ENCODE measurements at places on chromosomes 7 and 10.

GRCh38 chr7:12074889-12075288 lies 136.2 kb upstream of the TMEM106B start:
- H3K27me3 ChIP-seq: no peaks in the 10 kb centered on the region
- DNase-seq: no peak
- no peak overlapping the region for H3K4me3 ChIP-seq
- no peaks in the 10 kb centered on the region for H3K4me1 ChIP-seq
- no peak overlapping the region for H3K27ac ChIP-seq

- no peaks in the 10 kb centered on the region for H3K36me3 ChIP-seq
- peak; percentile 32 for DNase-seq
- peaks cover 1% of the 10 kb centered on the region for H3K4me1 ChIP-seq
- no peaks in the 10 kb centered on the region for H3K27me3 ChIP-seq
- H3K27ac ChIP-seq: no peak overlapping the region
- no peak overlapping the region for H3K4me3 ChIP-seq
Observed at GRCh38 chr10:72809006-72809405, 84.5 kb upstream of the OIT3 start.

- no peak for DNase-seq
- peaks cover 4% of the 10 kb centered on the region for H3K4me1 ChIP-seq
- no peaks in the 10 kb centered on the region for H3K27me3 ChIP-seq
- no peak overlapping the region for H3K4me3 ChIP-seq
- no peaks in the 10 kb centered on the region for H3K36me3 ChIP-seq
- no peak overlapping the region for H3K27ac ChIP-seq
Observed at GRCh38 chr10:17790651-17791050, 18.5 kb upstream of the MRC1 start.

DNA sequence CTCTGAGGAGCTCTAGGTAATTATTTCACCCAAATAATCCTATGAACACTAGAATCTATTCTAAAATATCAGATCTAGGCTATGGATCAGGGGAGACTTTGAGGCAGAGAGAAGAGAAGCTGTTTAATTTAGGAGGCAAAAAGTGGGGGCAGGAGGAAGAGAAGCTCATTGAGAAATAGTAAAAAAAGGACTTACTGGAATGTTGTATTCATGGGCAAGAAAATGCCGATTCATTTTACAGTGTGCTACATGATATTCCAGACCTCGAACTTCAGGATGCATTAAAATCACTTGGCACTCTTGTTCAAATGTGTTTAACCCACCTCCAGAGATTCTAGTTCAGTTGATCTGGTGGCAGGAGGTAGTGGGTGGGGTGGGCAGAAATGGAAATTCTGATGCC lies 109.5 kb upstream of the ITGB1 start:
- DNase-seq: no peak
- H3K27me3 ChIP-seq: no peaks in the 10 kb centered on the region
- H3K27ac ChIP-seq: no peak overlapping the region
- H3K4me3 ChIP-seq: no peak overlapping the region
- peaks cover 6% of the 10 kb centered on the region for H3K4me1 ChIP-seq

DNA sequence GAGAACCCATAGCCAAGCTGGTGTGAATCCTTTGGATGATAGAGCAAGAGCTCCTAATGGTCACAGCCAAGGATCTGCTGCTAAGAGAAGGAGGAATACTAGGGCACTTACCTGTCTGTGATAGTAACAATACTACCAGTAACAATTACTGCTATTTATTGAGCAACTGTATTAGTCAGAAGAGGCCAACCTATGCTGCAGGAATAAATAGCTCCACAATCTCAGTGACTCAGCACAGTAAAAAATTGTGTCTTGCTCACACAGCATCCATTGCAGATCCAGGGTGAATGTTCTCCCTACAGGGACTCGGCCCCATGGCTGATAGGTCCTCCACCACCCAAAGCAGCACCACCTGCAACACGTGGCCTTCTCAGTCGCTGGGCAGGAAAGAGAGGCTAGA lies 257.6 kb upstream of the ZMIZ1 start:
- H3K4me1 ChIP-seq: peaks cover 3% of the 10 kb centered on the region
- peak; percentile 27 for DNase-seq
- no peak overlapping the region for H3K27ac ChIP-seq
- H3K36me3 ChIP-seq: no peaks in the 10 kb centered on the region
- H3K4me3 ChIP-seq: no peak overlapping the region

DNA sequence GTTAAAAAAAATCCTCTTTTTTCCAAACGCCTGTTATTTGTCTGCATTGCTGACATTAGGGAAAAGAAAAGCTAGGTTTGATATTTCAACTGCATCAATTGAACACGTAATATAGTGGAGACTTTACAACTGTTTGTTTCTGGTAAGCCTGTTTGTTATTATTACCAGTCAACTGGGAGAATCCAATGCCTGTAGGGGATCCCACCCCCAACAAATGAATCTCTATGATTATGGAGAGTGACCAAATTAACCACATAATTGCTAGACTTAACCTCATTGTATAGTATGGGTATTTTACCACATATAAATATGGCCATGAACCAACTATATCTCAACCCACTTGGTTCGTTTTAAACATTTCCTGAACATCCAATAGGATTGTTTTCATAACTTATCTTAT lies 216.1 kb downstream of the TWIST1 start:
- no peak overlapping the region for H3K4me3 ChIP-seq
- no peak overlapping the region for H3K27ac ChIP-seq
- no peaks in the 10 kb centered on the region for H3K36me3 ChIP-seq
- DNase-seq: no peak
- H3K4me1 ChIP-seq: no peaks in the 10 kb centered on the region

DNA sequence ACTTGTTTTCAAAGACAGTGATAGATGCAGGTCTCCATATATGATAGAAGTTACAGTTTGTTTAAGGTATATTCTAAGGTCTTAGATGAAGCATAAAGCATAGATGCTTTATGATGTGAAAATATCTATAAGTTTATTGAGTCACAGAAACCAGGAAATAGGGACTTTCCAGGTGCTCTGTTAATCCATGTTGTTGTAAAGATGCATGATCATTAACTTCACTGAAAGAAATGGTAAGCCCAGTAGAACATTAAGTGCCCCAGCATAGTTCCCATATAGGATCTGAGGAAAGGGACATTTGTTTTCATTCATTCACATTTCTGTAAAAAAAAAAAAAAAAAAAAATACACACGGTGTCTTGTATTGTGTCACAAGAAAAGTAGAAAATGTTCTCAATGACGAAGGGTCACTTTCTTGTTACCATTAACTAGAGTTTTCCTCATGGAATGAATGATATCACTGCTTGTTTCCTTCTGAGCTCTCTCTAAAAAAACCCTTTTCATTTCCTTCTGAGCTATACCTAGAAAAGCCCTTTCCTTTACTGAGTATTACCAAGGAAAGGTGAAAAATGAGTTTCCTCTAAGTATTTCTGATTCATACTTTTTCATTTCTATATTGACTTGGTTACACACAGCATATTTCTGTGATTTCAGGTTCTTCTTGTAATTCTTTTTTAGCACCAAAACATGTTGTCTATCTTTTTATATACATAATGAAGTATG lies 105.2 kb downstream of the MACC1 start:
- H3K36me3 ChIP-seq: no peaks in the 10 kb centered on the region
- no peak overlapping the region for H3K4me3 ChIP-seq
- no peaks in the 10 kb centered on the region for H3K27me3 ChIP-seq

DNA sequence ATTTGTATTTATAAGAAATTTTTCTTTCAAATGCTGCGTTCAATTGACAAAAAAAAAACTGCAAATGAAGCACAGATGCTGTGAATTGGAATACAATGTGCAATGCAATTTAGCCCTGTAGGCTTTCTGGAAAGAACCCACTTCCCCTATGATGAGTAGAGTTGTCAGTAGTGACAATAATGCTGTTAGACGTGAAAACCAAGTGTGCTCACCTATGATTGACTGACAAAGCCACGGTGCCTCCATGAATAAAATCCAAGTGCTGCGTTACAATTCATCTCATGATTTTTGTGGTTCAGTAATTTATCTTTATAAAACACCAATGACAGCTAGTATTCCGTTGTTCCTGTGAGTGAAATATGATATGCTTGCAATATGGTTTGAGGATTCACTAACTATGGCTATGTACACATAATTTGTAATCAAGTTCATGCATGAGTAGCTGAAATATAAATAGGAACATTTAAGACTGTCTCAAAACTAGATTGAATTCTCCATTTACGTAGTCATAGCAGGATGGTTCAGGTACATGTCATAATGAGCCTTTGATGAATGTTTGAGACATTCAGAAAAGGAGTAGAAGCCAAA lies 1160.3 kb downstream of the CNTNAP2 start:
- H3K27ac ChIP-seq: no peak overlapping the region
- DNase-seq: no peak
- H3K36me3 ChIP-seq: no peaks in the 10 kb centered on the region
- no peak overlapping the region for H3K4me3 ChIP-seq
- H3K27me3 ChIP-seq: no peaks in the 10 kb centered on the region

- H3K4me1 ChIP-seq: no peaks in the 10 kb centered on the region
- H3K4me3 ChIP-seq: no peak overlapping the region
- H3K27me3 ChIP-seq: peaks cover 5% of the 10 kb centered on the region
- no peak for DNase-seq
Observed at GRCh38 chr10:95597788-95598187, 36.6 kb upstream of the SORBS1 start.

GRCh38 chr10:1401071-1401965 lies 336.0 kb downstream of the ADARB2 start:
- H3K27me3 ChIP-seq: no peaks in the 10 kb centered on the region
- no peak overlapping the region for H3K27ac ChIP-seq
- DNase-seq: no peak
- peaks cover 10% of the 10 kb centered on the region for H3K4me1 ChIP-seq

- H3K4me1 ChIP-seq: peaks cover 1% of the 10 kb centered on the region
- H3K27ac ChIP-seq: no peak overlapping the region
- no peak overlapping the region for H3K4me3 ChIP-seq
- no peaks in the 10 kb centered on the region for H3K36me3 ChIP-seq
- peaks cover 39% of the 10 kb centered on the region for H3K27me3 ChIP-seq
Observed at GRCh38 chr10:124244256-124244877, 151.0 kb upstream of the CHST15 start.

DNA sequence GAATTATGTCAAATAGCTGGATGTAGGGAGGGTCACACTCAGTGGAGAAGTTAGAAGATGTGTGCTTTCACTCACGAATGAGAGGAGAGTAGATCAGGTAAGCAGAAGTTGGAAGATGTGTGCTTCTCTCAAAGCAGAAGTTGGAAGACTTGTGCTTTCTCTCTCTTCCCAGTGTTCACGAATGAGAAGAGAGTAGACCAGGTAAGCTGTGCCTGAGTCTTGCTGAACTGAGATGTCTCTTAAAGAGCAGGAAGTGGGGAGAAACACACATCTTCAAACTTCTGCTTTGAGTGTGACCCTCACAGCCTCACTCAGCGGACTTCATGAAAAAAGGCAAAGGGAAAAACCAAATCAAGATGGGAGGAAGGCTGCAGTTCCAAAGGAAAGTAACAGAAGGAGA lies 7.0 kb upstream of the TMEM243 start:
- no peak overlapping the region for H3K27ac ChIP-seq
- peaks cover 4% of the 10 kb centered on the region for H3K27me3 ChIP-seq
- no peak for DNase-seq

GRCh38 chr10:78893217-78893616 lies 175.5 kb upstream of the ZMIZ1 start:
- no peak overlapping the region for H3K27ac ChIP-seq
- peaks cover 3% of the 10 kb centered on the region for H3K4me1 ChIP-seq
- H3K27me3 ChIP-seq: peaks cover 15% of the 10 kb centered on the region

- peaks cover 8% of the 10 kb centered on the region for H3K4me1 ChIP-seq
- DNase-seq: no peak
- H3K27ac ChIP-seq: no peak overlapping the region
- peaks cover 9% of the 10 kb centered on the region for H3K27me3 ChIP-seq
- no peaks in the 10 kb centered on the region for H3K36me3 ChIP-seq
Observed at GRCh38 chr10:71606257-71607081, 113.1 kb downstream of the C10orf105 start.

GRCh38 chr10:68156373-68157185 lies 47.3 kb downstream of the MYPN start:
- H3K36me3 ChIP-seq: no peaks in the 10 kb centered on the region
- H3K27ac ChIP-seq: no peak overlapping the region
- no peak overlapping the region for H3K4me3 ChIP-seq
- no peaks in the 10 kb centered on the region for H3K27me3 ChIP-seq
- H3K4me1 ChIP-seq: peaks cover 14% of the 10 kb centered on the region

GRCh38 chr10:50275650-50276235 lies 24.4 kb upstream of the ASAH2 start:
- H3K27ac ChIP-seq: no peak overlapping the region
- H3K4me3 ChIP-seq: no peak overlapping the region
- DNase-seq: peak; percentile 10
- H3K27me3 ChIP-seq: peaks cover 20% of the 10 kb centered on the region
- no peaks in the 10 kb centered on the region for H3K36me3 ChIP-seq

DNA sequence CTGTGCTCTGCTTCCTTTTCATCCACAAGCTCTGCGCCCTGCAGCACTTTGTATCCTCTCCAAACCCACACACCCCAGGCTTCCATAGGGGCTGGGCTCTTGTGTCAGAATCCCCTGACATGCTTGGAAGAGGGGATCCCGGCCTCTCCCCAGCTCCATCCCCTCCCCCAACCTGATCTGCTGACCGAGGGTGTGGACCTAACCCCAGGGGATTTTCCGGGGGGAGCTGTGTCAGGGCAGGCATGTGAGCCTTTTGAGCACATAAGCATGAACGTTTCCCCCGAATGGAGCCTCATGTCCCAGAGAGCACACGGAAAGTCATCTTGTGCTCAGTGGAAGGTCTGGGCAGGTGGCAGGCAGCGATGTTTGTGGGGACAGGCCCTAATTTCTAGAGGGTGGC lies 17.7 kb downstream of the GPR26 start:
- H3K27me3 ChIP-seq: no peaks in the 10 kb centered on the region
- DNase-seq: no peak
- no peak overlapping the region for H3K4me3 ChIP-seq
- H3K27ac ChIP-seq: no peak overlapping the region
- no peaks in the 10 kb centered on the region for H3K36me3 ChIP-seq

- peaks cover 5% of the 10 kb centered on the region for H3K36me3 ChIP-seq
- no peak overlapping the region for H3K4me3 ChIP-seq
- H3K4me1 ChIP-seq: peaks cover 2% of the 10 kb centered on the region
- H3K27ac ChIP-seq: no peak overlapping the region
- no peak for DNase-seq
Observed at GRCh38 chr10:121828045-121828444, 99.8 kb downstream of the ATE1 start.

DNA sequence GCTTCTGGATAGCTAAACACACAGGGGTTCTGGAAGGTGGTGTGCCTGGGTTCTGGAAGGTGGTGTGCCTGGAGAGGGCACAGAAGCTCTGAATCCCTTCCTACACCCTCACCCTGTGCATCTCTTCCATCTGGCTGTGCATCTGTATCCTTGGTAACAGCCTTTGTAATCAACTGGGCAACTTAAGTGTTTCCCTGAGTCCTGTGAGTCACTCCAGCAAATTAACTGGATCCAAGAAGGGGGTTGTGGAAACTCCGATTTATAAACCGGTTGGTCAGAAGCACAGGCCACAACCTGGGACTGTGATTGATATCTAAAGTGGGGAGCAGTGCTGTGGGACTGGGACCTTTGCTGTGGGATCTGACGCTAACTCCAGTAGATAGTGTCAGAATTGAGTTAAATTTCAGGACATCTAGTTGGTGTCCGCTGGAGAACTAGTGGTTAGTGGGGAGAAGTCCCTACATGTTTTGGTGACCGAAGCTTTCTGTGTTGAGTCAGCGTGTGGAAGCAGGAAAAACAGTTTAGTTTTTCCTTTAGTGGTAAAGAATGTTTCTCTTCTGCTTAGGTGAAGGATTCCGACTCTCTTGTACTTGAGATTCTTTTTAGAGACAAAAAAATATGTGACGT lies 228.1 kb downstream of the BMPER start:
- no peaks in the 10 kb centered on the region for H3K27me3 ChIP-seq
- H3K4me1 ChIP-seq: no peaks in the 10 kb centered on the region
- H3K36me3 ChIP-seq: no peaks in the 10 kb centered on the region
- H3K4me3 ChIP-seq: no peak overlapping the region
- DNase-seq: peak; percentile 98

Data from mesenchymal stem cell (in vitro differentiated cells and primary cell).